Activated naive CD4-positive, alpha-beta T cell (primary cell): ENCODE measurements at places on chromosomes 3 and 15.

GRCh38 chr3:51052562-51052961 lies 332.5 kb upstream of the MANF start:
- no peak for DNase-seq

DNA sequence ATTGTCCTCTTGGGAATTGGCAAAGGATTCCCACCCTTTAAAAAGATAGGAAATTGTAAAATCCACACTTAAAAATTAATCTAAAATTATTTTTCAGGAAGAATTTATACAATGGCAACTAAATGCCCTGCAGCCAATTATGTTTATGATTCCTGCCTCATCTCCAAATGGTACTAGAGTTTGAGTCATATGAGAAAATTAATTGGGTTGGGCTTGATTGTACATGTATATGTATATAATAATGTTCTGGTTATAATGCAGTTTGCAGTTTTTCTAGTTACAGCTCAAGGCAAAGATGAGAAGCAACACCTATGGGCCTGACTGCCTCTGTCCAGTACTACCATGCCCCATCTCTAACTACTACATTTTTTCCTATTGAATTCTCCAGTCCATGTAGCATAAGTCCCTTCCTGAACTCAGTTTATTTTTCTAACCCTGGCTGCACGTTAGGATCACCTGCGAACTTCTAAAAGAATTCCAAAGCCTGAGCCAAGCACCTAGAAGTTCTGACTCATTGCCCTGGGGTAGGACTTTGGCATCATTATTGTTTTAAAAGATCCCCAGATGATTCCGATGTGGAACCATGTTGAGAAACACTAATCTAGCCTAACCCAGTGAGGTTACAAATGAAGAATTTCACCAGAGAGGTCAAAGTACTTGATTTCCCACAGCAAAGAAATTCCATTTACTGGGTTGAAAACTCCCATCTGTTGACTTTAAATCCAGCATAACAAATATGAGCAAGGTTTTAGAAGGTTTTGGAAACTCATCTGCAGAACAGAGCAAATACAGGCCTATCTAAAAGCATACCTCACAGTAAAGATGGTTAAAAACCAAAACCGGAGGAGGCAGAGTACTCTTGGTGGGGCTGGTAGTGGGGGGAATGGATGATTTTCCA lies 19.4 kb downstream of the TGFBR2 start:
- no peak for DNase-seq

DNA sequence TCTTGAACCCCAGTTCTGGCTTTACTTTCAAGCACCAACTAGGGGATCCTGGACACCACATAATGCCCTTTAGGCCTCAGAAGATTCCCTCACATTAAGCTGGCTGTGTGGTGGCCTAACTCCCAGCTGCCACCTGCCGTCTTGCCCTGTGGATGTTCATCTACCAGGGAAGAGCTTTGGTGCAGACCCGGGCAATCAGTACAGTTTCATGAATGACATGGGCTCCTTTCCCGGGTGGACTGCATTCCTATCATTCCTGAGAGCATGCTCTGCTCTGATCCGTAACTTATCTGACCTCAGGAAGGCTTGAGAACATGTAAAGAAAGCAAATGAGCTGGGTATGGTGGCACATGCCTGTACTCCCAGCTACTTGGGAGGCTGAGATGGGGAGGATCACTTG lies 50.0 kb upstream of the GSK3B start:
- no peak for DNase-seq

DNA sequence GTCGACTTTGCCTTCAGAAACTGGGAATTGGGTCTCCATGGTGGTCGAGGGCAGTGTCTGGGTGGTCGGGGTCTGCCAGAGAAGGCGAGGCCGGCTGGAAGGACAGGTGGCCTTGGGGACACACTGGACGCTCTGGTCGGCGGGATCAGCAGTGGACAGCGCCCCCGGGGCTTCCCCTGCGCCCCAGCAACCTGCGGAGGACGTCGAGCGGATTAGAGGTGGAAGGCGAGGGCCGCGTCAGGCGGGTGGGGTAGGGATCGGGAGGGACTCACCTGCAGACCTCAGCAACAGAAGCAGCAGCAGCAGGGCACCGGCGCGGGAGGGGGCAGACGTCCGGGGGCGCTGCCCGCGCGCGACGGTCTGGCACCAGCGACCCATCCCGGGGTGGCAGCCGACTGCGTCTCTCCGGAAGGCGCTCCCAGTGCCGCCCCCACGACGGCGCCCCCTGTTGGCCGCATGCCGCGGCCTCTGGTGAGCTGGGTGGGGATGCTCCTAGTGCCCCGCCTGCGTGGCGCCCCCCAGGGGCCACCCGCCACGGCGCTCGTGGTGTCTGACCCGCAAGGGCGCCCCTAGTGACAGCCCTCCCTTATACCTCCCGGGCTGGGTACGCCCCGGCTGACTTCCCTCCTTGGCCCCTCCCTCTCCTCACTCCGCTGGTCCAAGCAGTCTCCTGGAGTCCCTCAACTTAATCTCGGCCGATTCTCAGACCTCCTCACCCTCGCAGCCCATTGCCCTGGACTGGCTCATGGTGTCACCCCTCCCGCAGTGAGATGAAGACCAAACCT lies at the start of gene PRSS50:
Gene PRSS50, minus strand, starts transcription at position 423 of the 785 bp plus-strand sequence. Its CDS starts 45 bp downstream, at position 378.
- no peak for DNase-seq

- DNase-seq = no peak
These were observed 20.1 kb downstream of the DIPK2A start for GRCh38 chr3:143991713-143992112.

DNA sequence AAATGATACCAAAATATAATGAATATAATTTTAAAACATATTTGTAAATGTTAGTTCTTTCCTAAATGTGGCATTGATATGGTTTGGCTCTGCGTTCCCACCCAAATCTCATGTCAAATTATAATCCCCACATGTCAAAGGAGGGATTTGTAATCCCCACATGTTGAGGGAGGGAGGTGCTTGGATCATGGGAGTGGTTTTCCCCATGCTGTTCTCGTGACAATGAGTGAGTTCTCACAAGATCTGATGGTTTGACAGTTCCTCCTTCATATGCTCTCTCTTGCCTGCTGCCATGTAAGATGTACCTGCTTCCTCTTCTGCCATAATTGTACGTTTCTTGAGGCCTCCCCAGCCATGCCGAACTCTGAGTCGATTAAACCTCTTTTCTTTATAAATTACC lies 12.0 kb downstream of the CGGBP1 start:
- no peak for DNase-seq

DNA sequence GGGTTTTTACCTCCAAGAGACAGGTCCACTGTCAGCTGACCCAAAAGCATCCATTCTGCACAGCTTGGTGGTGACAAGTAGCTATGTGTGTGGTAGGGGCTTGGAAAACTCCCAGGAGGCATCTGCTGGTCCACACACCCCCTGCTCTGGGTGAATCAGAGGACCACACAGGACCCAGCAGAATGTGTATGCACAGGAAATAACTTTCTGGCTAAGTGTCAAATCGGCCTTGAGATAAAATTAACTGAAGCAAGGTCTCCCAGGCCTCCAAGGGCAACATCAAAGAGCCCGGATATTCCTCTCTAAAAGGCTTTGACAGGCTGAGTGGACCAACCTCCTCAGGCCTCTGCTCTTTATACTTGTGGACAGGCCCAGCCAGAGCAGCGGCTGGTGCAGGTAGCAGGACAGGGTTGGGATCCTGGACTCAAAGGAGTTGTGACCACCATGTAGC lies 66.5 kb downstream of the CTNNB1 start:
- no peak for DNase-seq

DNA sequence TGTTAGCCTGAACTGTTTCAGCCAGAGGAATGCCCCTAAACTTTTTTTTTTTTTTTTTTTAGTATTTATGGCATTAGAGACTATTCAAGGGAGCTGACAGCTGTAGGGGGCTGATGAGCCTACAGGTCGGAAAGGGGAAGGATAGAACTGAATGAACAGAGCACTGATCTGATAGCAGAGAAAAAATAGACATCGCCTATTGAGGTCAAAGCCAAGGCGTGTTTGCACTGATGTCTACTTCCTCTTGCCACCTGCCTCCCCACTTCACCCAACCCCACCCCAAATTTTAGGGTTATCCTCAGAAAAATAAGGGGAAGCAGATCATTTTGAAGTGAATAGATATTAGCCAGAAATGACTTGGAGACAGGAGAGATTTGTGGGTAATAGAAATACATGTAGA lies 3.0 kb upstream of the ZMAT3 start:
- DNase-seq = no peak

DNA sequence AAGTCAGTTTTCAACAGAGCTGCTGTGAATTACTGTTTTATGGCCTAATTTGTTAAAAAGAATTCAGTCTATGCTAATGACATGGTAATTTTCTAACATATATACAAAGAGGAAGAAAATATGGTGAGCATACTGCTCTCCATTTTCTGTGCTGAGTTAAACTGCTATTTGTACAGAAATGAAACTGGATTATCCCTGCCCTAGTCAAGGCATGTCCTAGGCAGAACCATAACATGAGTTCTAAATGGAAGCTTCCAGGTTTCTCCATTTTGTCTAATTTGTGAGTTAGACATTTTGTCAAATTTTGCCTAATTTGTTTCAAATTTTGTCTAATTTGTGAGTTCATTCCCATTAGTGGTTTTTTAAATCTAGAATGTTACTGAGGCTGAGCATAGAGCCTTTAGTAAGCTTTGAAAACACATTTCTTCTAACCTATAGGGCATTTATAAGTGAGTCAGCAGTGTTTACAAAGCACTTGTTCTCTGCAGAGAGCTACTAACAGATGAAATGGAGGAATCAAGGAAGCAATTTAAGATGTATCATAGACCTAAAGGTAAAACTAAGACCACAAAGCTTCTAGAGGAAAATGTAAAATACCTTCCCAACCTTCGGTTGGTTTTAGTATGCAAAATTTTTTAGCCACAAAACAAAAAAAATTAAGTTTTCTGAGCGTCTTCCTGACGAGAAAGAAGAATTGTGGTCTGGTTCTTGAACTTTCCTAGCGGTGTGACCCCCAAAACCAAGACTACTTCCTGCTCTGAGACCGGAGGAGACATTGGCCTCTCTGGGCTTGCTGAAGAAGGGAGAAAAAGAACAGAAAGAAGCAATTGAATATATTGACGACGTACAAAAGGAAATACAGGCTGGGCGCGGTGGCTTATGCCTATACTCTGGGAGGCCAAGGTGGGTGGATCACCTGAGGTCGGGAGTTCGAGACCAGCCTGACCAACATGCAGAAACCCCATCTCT lies 9.8 kb downstream of the P2RY14 start:
- DNase-seq = peak; percentile 3

DNA sequence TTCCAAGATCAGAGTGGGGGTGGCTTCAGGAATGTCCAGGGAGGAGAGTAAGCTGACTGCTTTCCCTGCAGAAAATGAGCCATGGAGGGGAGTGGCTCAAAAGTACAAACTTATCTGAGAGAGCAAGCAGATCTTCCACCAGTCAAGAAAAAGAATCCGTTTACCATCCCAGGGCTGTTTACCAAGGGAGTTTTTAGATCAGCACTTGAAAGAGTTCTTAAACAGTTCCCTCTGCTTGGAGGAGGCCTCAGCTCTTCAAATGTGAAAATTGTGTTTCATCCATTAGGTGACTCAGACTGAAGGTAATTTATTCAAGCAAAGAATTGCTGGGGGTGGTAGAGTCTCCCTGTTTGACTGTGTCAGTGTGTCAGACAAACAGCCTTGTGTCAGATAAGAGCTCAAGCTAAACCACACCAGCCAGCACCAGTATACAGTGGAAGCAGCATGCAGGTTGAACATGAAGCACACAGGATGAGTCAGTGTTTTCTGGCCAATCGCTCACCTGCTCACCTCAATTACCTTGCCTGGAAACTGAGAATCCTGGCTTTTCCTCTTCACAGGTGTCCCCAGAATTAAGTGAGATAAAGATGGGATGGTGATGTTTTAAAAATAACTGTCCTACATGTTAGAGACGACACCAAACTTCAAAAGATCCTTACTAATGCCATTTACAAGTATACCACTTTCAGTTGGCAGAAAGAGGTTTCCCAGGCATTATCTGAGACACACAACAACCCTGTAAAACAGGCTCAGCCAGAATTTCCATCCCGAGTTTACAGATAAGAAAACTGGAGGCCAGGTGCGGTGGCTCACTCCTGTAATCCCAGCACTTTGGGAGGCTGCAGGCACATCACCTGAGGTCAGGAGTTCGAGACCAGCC lies 21.7 kb downstream of the SH3BP5 start:
- no peak for DNase-seq

DNA sequence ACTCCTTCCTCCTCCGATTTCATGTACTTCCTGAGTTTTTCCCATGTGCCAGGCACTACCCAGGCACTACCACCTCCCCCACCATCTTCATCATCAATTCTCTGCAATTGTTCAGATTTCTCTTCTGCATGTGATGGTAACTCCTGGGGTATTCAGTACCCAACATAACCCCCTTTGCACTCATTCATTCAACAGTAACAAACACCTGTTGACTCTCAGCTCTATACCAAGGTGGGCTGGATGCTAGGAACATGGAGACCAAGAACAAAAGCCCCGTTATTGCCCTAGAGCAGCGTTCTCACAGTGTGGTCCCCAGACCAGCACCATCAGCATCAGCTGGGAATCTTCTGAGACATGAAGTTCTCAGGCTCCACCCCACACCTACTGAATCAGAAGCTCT lies 113.0 kb upstream of the CHD2 start:
- no peak for DNase-seq

DNA sequence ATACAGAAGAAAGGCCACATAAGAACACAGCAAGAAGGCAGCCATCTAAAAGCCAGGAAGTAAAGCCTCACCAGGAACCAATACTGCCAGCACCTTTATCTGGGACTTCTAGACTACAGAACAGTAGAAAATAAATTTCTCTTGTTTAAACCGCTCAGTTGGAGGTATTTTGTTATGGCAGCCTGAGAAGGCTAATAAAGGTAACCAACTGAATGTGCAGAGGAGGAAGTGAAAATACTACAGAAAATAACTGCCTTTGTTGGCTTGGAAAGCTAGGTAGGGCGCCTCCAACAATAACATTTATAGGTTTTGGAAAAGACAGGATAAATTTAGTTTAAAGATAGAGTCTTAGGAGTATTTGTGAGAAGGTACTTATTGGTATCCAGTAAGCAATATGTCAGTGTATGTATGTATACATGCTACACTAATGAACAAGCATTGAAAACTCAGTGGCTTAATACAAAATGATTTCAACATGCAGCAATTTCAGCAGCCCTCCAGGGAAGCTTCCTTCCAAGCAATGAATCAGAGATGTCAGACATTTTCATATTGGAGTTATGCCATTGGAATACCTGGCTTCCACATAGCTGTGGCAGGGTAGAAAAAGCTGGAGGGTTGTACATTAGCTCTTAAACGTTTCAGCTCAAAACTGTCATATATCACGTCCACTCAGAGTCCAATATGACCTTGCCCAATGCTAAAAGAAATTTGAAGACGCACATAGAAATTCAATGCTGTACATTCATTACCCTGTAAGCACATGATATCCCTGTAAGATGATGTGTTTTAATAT lies 48.9 kb downstream of the ZBBX start:
- no peak for DNase-seq

GRCh38 chr3:105611304-105612192 lies 244.8 kb downstream of the ALCAM start:
- no peak for DNase-seq

DNA sequence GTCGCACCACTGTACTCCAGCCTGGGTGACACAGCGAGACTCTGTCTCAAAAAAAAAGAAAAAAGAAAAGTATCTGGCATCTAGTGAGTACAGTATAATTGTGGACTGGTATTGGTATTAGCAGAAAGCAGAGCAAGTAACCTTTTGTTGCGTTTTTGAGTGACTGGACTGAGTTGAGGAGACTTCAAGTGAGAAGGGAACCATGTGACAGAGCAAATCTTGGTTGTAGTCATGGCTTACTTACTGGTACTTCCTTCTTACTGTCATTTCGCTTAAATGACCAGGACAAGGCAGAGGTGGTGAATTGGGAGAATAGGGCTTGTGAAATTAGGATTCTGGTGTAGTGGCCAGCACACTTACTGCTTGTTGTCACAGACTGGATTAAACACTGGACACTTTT lies 20.6 kb downstream of the RTF1 start:
- no peak for DNase-seq
